GM23338 (cell line): ENCODE measurements at places on chromosomes 1 and 21. TPM values are rescaled to one million over a fixed set of nuclear protein-coding genes. Genes with fewer than 3 reads are reported as not detected.

GRCh38 chr1:87806379-87807094 is 477.9 kb downstream of the LMO4 start:
- no peaks in the 10 kb centered on the region for H3K36me3 ChIP-seq
- no peaks in the 10 kb centered on the region for H3K4me1 ChIP-seq
- no peak for DNase-seq
- H3K27ac ChIP-seq = no peak overlapping the region
- H3K27me3 ChIP-seq = no peaks in the 10 kb centered on the region

DNA sequence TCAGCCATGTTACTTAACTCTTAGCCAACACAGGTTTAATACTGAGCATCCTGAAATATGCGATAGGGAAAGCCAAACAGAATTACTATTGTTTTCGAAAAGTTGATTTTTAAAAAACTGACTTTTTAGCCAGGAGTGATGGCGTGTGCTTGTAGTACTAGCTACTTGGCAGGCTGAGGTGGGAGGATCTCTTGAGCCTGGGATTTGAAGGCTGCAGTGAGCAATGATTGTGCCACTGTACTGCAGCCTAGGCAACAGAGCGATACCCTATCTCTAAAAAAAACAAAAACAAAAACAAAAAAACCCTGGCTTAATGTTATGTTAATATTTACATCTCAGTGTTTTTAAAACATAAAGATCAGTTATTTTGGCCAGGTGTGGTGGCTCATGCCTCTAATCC is 16.7 kb downstream of the NMNAT1 start:
- H3K4me3 ChIP-seq = no peak overlapping the region
- no peaks in the 10 kb centered on the region for H3K27me3 ChIP-seq
- H3K4me1 ChIP-seq = peaks cover 7% of the 10 kb centered on the region; the same call in 1 of the 2 replicates
- no peaks in the 10 kb centered on the region for H3K36me3 ChIP-seq
- DNase-seq = no peak

GRCh38 chr1:184082541-184083415 is 31.2 kb downstream of the TSEN15 start:
- no peak overlapping the region for H3K4me3 ChIP-seq
- H3K27ac ChIP-seq = no peak overlapping the region
- no peaks in the 10 kb centered on the region for H3K27me3 ChIP-seq

DNA sequence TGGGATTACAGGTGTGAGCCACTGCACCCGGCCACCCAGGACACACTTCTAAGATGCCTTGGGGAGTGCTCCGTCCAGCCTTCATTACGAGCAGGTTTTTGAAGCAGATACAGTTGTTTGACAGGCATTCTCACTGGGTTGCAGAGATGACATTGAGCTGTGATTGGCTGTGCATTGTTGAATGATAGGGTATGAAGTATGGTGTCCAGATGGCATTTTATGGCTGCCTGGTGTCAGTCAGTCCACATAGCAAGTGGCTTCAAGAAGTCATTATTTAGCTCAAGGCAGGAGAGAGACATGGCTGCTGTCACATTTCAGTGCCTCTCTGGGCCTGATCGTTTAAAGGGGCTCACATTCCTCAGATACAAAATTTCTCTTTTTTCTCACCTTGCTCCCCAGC is 14.8 kb upstream of the PADI2 start:
- H3K27ac ChIP-seq = no peak overlapping the region
- H3K4me1 ChIP-seq = peaks cover 25% of the 10 kb centered on the region

GRCh38 chr1:213008564-213008963 is 7.1 kb downstream of the ANGEL2 start:
- DNase-seq = no peak
- peaks cover 6% of the 10 kb centered on the region for H3K36me3 ChIP-seq
- H3K27ac ChIP-seq = no peak overlapping the region

- peak overlapping the region; percentile 67; the same call in 1 of the 2 replicates for H3K27ac ChIP-seq
- DNase-seq = no peak
- H3K4me1 ChIP-seq = peaks cover 39% of the 10 kb centered on the region
- peaks cover 3% of the 10 kb centered on the region; the same call in 1 of the 2 replicates for H3K36me3 ChIP-seq
These were observed 11.9 kb downstream of the PKNOX1 start for GRCh38 chr21:42986125-42986783.

DNA sequence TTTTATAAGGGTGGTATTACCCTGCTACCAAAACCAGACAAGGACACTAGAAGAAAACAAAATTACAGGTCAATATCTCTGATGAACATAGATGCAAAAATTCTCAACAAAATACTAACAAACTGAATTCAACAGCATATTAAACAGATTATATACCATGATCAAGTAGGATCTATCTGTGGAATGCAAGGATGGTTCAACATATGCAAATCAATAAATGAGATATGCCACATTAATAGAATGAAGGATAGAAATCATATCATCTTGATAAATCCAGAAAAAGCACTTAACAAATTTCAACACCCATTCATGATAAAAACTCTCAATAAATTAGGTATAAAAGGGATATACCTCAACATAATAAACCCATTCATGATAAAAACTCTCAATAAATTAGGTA is 24.3 kb upstream of the MYBPHL start:
- peaks cover 28% of the 10 kb centered on the region for H3K36me3 ChIP-seq
- no peak overlapping the region for H3K27ac ChIP-seq
- H3K4me1 ChIP-seq = no peaks in the 10 kb centered on the region
- no peak for DNase-seq
- H3K27me3 ChIP-seq = no peaks in the 10 kb centered on the region

DNA sequence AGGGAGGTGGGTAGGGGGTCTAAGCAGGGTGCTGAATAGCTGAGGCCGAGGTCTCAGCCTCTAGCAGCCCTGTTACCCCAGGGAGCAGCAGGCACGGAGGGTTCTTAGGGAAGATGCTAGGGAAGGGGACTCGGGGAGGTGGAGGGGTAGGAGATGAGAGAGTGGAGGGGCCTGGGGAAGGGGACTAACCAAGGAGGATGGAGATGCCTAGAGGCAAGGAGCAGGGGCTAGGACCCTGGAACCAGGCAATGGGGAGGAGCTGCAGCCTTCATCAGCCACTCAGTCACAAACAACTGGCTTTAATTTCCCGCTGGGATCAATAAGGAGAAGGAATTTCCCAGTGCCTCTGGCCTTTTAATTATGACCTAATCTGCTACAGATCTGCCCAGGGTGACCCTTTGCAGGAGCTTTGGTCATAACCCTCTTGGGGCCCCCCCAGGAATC is 2.9 kb upstream of the CRABP2 start:
- peak overlapping the region; percentile 98 for H3K27ac ChIP-seq
- H3K27me3 ChIP-seq = peaks cover 26% of the 10 kb centered on the region
- peak; percentile 92 for DNase-seq
- H3K36me3 ChIP-seq = no peaks in the 10 kb centered on the region

DNA sequence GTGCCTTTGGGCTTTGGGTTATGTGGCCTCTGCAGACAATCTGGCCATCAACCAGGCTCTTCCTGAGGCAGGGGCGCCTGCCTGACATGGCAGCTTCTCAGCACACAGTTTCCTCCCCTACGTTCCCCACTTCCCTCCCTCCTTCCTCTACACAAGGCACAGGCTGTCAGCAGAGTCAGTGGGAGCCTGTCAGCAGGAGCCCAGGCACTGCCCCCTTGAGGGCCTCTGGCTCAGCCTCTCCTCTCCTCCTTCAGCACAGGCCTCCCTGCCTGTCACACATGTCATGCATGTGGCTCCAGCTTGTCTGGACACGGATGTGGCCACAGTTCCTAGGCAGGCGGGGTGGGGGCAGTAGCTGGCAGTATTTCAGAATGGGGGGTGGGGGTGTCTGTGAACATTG is 52.2 kb upstream of the ARTN start:
- no peaks in the 10 kb centered on the region for H3K27me3 ChIP-seq
- H3K4me1 ChIP-seq = peaks cover 23% of the 10 kb centered on the region

DNA sequence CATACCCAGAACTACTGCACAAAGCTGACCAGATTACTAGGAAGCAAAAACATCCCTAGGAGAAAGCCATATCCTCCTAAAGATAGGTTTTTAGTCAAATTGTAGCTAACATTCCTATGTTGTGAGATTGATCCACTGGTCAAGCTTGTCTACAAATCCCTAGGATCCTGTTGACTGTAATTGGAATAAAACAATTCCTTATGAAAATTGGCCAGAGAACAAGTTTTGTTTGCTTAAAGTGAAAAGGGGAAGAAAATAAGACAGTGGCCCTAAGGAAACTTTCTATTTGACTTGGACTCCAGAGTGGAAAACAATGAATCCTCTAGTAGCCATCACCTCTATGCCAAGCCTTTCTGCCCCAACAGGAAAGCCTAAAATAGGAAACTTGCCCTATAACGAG is 645.2 kb upstream of the USP24 start:
- no peaks in the 10 kb centered on the region for H3K27me3 ChIP-seq
- no peak overlapping the region for H3K27ac ChIP-seq
- H3K36me3 ChIP-seq = no peaks in the 10 kb centered on the region
- H3K4me3 ChIP-seq = no peak overlapping the region
- no peak for DNase-seq

DNA sequence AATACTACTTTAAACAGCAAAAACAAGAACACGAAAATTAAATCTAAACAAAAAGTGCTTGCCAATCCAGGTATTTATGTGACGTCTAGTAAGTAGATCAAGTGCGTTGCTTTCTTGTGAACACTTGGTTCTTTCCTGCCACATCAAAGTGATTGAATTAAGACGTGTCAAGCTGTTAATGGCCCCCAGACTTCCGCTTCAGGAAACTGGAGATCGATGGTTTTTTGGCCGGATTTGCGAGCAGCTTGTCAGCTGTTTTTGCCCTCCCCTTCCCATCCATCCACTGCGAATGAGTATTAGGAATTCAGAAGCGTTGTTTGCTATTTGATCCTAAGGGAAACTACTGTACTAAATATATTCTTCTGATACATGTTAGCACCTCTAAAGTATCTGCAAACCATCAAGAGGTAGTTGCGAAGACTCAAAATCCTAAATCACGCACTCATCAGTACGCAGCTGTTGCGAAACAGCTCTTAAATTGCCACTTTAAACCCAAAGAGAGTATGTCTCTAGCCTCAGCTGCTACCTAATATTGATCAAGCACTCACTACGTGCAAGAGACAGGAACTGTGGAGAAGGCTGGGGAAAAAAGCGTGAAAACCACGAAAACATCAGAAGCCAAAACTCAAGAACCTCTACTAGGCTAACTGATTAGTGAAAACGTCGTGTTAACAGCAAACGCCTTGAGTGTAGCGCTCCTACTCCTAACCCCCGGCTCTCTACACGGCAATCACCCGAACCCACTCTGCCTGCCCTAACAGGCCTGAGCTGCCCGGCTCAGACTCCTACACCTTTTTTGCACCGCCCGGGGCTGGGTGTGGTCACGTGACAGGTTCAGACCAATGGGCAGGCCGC is 473 bp upstream of the BRDT start:
- peaks cover under 1% of the 10 kb centered on the region; the same call in 1 of the 2 replicates for H3K4me1 ChIP-seq
- H3K27ac ChIP-seq = no peak overlapping the region
- H3K4me3 ChIP-seq = no peak overlapping the region
- peak; percentile 17 for DNase-seq
- H3K27me3 ChIP-seq = no peaks in the 10 kb centered on the region
- no peaks in the 10 kb centered on the region for H3K36me3 ChIP-seq

- H3K36me3 ChIP-seq = no peaks in the 10 kb centered on the region
- no peak for DNase-seq
- no peak overlapping the region for H3K4me3 ChIP-seq
- no peaks in the 10 kb centered on the region for H3K27me3 ChIP-seq
These were observed 27.9 kb downstream of the SEC16B start for GRCh38 chr1:177941976-177942375.

GRCh38 chr1:229087906-229088305 is 183.0 kb upstream of the RAB4A start:
- H3K4me3 ChIP-seq = no peak overlapping the region
- peaks cover 27% of the 10 kb centered on the region for H3K4me1 ChIP-seq
- no peak for DNase-seq
- no peak overlapping the region for H3K27ac ChIP-seq

- H3K27ac ChIP-seq = no peak overlapping the region
- no peaks in the 10 kb centered on the region for H3K36me3 ChIP-seq
- H3K4me3 ChIP-seq = no peak overlapping the region
These were observed 21.9 kb downstream of the DPYD start for GRCh38 chr1:97898948-97899347.

DNA sequence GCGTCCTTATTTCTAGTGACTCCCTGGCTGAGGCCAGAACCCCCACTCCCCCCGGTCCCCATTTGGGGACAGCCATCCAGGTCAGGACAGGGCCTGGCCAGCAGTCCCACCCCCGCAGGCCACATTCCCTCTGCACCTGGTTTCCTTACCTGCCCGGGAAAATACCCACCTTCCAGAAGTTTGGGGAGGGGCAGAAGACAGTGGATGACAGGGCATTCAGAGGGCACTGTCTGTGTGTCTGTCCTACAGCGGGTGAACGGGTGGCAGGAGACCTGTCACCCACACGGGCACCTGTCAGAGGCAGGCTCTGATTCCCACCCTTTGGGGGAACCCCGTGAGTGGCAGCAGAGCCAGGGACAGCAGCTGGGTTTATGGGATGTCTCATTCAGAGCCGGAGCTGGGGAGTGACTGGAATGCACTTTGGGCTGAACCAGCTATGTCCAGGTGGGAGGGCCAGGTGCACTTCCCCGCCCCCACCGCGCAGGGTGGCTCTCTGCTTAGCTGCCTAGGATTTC is 2.0 kb downstream of the ARHGEF16 start:
- no peak overlapping the region for H3K4me3 ChIP-seq
- no peaks in the 10 kb centered on the region for H3K36me3 ChIP-seq
- H3K4me1 ChIP-seq = peaks cover 18% of the 10 kb centered on the region; the same call in 1 of the 2 replicates
- H3K27ac ChIP-seq = no peak overlapping the region
- DNase-seq = no peak

DNA sequence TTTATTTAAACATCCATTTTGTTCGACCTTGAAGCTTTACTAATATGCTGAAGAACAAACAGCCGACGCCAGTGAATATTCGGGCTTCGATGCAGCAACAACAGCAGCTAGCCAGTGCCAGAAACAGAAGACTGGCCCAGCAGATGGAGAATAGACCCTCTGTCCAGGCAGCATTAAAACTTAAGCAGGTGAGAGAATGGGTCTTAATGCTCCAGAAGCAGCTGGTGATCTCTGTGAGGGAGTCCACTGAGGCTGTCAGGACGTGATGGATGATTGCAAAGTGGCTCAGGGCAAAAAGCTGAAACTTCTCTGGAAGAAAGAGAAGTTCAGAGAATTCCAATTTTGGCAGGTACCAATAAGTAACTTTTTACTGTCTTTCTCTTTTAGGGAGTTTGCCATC is 4.4 kb downstream of the CHTOP start:
- peaks cover 8% of the 10 kb centered on the region; the same call in 1 of the 2 replicates for H3K4me1 ChIP-seq
- no peak overlapping the region for H3K4me3 ChIP-seq
- no peaks in the 10 kb centered on the region for H3K27me3 ChIP-seq
- H3K36me3 ChIP-seq = peaks cover 73% of the 10 kb centered on the region

- H3K4me1 ChIP-seq = peaks cover 19% of the 10 kb centered on the region; the same call in 1 of the 2 replicates
- H3K27ac ChIP-seq = no peak overlapping the region
- no peak overlapping the region for H3K4me3 ChIP-seq
- no peaks in the 10 kb centered on the region for H3K27me3 ChIP-seq
- DNase-seq = no peak
- H3K36me3 ChIP-seq = no peaks in the 10 kb centered on the region
These were observed 21.1 kb upstream of the ATP1A1 start for GRCh38 chr1:116351914-116352313.

Gene ERI3
- 70.1 and 92.5 TPM in 2 replicates for total RNA-seq

Gene BCAN
- total RNA-seq = 5.5 and 8.0 TPM in 2 replicates

Gene ARHGEF10L
- total RNA-seq = 37.9 and 46.8 TPM in 2 replicates

Gene DCDC2B
- not detected in 2 replicates for total RNA-seq

Gene FCRL6
- not detected in 2 replicates for total RNA-seq

Gene CCDC17
- total RNA-seq = 1.0 and 2.2 TPM in 2 replicates

Gene HSD3B1
- not detected in 2 replicates for total RNA-seq

Gene CATSPER4
- total RNA-seq = not detected in 2 replicates

Gene ILDR2
- 1.0 and 2.4 TPM in 2 replicates for total RNA-seq
